Smooth muscle cell of the umbilical artery (primary cell): ENCODE measurements at places on chromosomes 5 and 9. TPM values are rescaled to one million over a fixed set of nuclear protein-coding genes. Genes with fewer than 3 reads are reported as not detected.

Gene FRRS1L
- total RNA-seq, result under 0.01 and 0.28 TPM in 2 replicates

Gene GRXCR2
- total RNA-seq, result not detected in 2 replicates

Gene PLPPR1
- total RNA-seq, result 0.05 TPM in 1 of 2 replicates, not detected in the other

Gene PTPRD
- total RNA-seq, result 14.6 and 34.7 TPM in 2 replicates

Gene ARRDC1
- total RNA-seq, result 10.7 and 21.8 TPM in 2 replicates

Gene TAF1L
- total RNA-seq, result not detected in 2 replicates

Gene ARID3C
- 0.18 TPM in 1 of 2 replicates, not detected in the other for total RNA-seq

Gene CDHR2
- total RNA-seq, result 0.05 TPM in 1 of 2 replicates, not detected in the other

Gene EQTN
- total RNA-seq, result not detected in 2 replicates

Gene ELAVL2
- under 0.01 TPM in 1 of 2 replicates, not detected in the other for total RNA-seq

Gene CDKN2A
- total RNA-seq, result 25.8 and 27.9 TPM in 2 replicates

Gene VPS13A
- 28.2 and 37.2 TPM in 2 replicates for total RNA-seq

Gene ACTL7A
- total RNA-seq, result not detected in 2 replicates

Gene PRLR
- 0.55 and 0.89 TPM in 2 replicates for total RNA-seq
